ENCODE measurements at places on chromosomes 7 and 10.

- no peak for DNase-seq
Measured at GRCh38 chr7:48179496-48180030, 8.3 kb downstream of the ABCA13 start.

GRCh38 chr7:5594616-5595544 is 171.2 kb upstream of the TNRC18 start:
- peak; percentile 26 for DNase-seq

DNA sequence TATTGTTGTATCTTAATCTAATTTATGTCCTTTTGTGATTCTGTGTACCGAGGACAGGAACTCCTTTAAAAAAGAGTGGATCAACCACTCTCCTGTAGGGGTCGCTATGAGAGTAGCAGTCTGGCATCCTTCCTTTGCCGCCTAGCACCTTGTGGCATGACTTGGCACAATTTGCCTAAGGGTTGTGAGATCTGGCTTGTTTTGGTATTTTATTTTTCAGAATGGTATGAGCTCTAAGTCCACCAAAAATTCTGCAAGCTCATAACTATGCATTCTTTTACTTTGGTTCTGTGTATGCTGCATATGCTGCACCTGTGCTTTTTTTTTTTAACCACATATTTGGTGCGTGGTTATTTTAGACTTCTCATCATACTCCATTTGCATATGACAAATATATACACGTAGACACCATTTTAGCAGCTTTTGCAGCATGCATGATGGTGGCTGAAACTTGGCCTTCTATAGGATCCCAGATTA is 112.8 kb downstream of the CDK14 start:
- no peak for DNase-seq

- no peak for DNase-seq
Measured at GRCh38 chr10:100551738-100552137, 16.0 kb downstream of the HIF1AN start.

GRCh38 chr7:105639667-105640493 is 58.6 kb upstream of the EFCAB10 start:
- no peak for DNase-seq

DNA sequence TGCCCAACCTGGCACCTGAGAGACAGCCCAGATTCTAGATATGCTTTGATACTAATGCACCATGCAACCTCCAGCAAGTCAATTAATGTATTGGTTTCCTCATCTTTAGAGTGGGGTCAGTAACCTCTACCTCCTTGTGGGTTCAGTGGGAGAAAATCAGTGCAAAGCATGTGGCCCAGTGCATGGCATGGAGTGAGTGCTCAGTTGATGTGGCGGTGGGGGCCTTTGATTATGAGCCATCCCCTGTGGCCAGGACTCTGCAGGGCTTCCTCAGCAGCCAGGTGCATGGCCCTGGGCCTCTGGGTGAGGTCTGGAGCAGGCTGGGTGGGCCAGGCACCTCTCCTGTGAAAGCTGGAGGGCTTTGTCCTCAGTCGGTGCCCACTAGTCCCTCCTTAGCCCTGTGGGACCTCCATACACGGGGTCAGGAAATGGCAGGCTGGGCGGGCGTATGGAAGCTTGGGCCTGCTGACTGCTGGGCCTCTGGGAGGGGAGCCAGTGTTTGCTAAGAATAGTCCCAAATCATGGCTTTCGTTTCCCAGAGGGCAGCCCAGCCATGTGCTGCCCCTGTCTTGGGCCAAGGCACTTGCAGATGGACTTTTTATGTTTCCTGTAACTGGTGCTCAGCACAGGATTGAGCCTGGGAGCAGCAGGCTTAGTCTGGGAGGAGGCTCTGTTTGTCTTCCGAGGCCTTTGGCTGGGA is 3.4 kb downstream of the PALD1 start:
- DNase-seq: no peak

- DNase-seq: no peak
Measured at GRCh38 chr7:38903057-38903456, 5.9 kb downstream of the VPS41 start.

DNA sequence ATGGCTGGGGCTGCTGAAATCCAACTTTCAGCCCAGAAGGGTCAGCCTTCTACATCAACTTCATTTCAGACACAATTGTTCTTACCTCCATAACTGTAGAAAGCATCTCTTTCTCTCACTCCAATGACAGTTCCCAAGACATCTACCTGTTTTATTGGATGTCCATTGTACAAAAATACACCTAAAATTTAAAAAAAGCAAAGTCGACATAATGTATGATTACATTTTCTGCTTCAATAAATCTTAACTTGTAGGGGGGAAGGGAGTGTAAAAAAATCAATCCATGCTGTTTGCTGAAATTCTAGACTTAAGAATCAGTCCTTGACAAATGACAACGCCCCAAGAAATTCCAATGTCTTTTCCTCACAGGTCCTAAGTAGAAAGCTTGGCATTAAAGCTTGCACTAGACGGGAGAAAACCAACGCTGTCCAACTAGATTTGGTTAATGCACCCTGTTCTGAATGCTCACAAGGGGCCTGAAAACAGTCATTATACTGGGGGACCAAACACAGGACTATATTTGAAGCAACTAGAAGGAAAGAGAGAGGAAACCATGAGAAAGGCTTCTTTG is 7.5 kb downstream of the STN1 start:
- no peak for DNase-seq

GRCh38 chr7:130951976-130952876 is 218.2 kb upstream of the KLF14 start:
- DNase-seq: no peak

GRCh38 chr10:91416339-91416855 is 6.3 kb downstream of the HECTD2 start:
- DNase-seq: no peak

- DNase-seq: no peak
Measured at GRCh38 chr7:108073305-108074070, 56.7 kb downstream of the LAMB4 start.

GRCh38 chr7:43905209-43905946 is 1.0 kb downstream of the URGCP start:
- DNase-seq: no peak

DNA sequence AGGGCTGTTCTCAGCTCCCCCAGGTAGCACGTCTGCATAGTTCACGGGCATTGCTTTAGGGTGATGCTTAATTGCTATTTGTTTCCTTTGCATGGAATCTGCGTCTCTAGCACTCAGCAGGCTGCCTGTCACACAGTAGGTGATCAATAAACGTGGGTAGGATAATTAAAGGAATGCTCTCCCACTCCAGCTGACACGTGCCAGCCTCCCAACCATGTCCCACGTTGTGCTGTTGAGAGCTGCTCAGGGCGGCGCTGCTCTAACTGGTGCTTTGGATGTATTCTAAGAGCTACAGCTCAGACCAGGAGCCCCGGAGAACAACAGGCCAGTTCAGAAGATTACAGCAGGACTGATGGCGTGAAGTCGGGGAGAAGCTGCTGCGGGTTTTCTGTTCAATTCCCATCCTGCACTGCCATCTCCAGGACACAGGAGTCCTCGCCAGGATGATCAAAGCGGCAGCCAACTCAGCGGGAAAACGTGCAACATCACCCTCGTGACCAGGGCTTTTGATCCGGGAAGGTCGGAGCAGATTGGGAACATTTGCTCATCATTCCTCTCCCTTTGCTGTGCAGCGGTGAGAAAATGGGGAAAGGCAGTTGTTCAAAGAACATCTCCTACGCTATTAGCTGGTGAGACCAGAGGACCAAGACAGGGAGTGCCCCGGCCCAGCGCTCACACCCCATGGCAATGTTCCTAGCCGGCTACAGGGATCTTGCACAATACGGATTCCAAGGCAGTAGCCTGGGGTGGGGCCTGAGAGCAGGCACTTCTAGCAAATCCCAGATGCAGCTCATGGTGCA is 50.5 kb upstream of the FOXK1 start:
- peak; percentile 52 for DNase-seq

GRCh38 chr10:53276797-53277196 is 504.2 kb upstream of the MBL2 start:
- DNase-seq: no peak

GRCh38 chr10:86105181-86105580 is 261.4 kb downstream of the GRID1 start:
- DNase-seq: no peak

- DNase-seq: no peak
Measured at GRCh38 chr7:138025215-138026186, 23.6 kb upstream of the CREB3L2 start.

DNA sequence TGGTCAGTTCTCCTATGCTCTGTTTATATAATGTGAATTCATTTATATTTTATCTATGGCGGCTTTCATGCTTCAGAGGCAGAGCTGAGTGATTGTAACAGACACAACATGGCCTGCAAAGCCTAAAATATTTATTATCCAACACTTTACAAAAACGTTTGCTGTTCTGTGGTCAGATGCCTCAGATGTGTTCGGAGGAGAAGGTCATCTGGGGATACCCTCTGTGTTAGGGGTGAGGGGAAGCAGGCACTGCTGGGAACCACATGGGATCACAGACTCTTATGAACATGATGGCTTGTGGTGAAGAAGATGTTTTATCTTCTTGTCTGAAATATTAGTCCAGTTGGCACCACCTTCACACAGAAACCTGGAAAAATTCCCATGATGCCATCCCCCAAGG is 203.4 kb downstream of the PHTF2 start:
- no peak for DNase-seq

- DNase-seq: no peak
Measured at GRCh38 chr7:128731184-128731583, 8.0 kb upstream of the CALU start.

DNA sequence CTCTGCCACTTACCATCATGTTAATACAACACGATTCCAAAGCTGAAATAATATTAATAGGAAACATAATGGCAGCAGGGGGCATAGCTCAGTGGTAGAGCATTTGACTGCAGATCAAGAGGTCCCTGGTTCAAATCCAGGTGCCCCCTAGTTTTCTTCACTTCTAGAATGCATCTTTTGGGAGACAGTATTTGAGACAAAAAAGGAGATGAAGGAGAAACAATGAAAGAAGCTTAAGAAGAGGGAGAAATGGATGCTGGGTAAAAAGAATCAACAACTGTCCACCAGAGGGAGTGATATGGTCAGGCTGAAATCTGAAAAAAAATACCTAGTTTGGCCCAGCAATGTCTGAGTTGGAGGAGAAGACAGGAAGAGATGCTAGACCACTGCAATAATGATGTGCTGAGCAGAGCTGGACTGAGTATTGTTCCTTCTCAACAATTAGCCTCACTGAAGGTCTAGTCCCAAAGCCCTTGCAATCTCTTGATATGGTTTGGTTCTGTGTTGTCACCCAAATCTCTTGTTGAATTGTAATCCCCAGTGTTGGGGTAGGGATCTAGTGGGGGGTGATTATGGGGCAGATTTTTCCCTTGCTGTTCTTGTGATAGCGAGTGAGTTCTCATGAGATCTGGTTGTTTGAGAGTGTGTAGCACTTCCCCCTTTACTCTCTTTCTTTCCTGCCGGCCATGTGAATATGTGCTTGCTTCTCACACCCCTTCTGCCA is 48.3 kb downstream of the ZNF783 start:
- DNase-seq: no peak

DNA sequence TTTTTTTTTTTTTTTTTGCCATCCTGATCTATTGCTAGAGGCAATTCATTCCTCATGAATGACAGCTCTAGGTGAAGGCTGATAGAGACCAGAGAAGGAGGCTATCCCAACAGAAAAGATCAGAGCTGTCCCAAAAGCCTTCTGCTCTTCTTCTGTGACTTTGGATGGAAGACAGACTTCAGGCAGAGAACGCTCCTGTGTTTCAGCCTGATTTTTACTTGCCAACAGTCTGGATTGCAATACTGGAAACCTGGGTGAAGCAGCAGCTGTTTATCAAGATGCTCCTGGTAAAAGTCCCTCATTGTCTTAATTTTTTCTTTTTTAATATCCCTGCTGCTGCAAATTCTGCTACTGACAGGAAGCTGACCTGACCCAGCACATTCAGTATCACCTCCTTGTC is 219.5 kb downstream of the CCDC3 start:
- no peak for DNase-seq

GRCh38 chr10:10489805-10490571 is 527.7 kb upstream of the CELF2 start:
- no peak for DNase-seq

GRCh38 chr7:148894591-148894990 is 10.5 kb upstream of the EZH2 start:
- DNase-seq: no peak

- no peak for DNase-seq
Measured at GRCh38 chr7:47273974-47274766, 307.7 kb downstream of the TNS3 start.

GRCh38 chr10:8473205-8473604 is 418.7 kb downstream of the GATA3 start:
- DNase-seq: no peak

DNA sequence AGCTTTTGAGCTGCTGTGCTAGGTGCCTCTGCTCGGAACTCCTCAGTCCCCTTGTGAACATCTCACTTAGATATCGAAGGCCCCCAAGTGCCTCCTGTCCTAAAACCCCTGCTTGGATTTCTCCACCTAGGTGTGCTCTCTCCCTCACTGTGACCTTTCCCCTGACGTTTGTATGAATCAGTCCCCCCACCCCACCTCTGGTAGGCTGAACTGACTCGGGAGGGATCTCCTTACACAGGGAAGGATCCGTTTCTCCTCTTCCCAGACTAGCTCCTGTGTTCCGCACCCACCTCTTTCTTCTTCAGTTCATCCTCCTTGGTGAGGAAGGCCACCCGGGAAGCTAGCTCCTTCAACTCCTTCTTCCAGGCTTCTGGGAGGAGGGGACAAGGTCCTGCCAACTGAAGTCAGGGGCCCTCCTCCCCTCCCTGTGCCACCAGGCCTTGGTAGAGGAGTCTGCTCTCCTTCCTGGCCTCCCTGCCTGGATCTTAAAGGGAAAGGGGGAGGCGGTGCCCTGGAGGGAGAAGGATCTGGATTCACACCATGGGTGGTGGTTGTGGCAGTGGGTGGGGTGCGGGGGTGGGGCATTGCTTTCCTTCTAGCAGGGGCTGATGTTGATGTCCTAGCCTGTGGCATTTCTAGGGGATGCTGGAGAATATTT is 6.8 kb downstream of the TBATA start:
- DNase-seq: no peak

DNA sequence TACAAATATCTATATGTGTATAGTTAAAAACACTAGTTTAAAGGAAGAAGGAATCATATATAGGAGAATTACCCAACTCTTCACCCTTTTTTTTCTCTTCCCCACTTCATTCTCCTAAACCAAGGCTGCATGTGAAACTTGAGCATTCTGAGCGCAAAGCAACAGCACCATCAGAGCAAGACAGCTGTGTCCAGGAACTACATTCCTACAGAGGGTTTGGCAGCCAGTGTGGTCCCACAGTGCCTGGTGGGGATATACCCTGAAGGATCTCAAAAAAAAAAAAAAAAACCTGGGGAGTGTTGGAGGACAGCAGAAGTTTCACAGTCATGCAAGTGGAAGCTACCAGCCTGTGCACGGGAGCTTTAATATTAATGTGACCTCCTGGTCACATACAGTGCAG is 310.4 kb downstream of the CTNNA3 start:
- DNase-seq: no peak

Data from NCI-H1930 (cell line).